ENCODE measurements at places on chromosomes 5 and 9.
A peak's percentile ranks its signal among the peaks of the same experiment; 100 is the strongest.

DNA sequence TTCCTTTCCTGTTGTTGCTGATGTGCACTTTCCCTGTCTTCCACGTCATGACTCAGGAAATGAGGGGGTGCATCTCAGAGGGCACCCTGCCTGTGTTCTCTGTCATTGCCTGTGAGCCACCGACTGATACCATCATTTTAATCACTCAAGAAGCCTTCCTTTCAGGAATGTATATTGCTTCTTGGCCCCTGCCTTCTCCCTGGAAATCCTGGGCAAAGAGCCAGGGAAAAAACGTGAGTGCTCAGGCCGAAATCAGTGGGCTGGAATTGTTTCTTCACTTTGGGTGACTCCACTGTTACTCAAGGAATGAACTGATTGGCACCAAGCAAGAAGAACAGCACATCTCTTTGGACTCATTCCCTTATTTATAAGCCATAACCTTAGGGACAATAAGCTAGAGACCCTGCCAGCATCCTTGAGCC lies 126.1 kb downstream of the SNX18 start:
- DNase-seq = no peak

GRCh38 chr5:110045158-110045557 lies 355.4 kb downstream of the MAN2A1 start:
- DNase-seq = no peak

DNA sequence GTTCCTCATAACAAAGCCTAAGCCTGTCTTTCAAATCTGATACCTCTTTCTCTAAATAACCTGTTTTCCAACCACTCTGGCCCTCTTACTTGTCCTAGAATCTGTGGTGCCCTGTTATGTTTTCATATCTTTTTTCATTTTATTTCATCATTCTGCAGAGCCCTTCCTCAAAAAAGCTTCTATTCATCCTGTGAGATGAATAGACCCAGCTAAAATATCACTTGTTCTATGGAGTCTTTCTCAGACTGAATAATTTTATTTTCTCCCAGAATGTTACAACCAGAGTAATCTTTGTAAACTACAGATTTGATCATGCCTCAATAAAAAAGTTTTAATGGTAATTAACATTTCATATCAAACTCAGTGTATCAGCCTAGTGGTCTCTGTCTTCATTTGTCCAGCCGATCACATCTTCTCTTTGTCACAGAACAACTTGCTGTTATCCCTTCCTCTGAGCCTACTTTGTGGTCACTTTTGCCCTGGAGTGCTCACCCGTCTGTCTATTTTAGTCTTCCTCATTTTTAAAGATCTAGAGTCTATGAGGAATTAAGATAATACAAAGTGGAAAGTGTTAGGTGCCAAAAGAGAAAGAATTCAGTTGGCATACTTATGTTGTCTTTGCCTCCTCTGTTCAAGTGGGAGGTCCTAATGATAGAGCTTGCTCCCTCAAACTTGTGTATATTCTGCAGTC lies 77.8 kb downstream of the ZCCHC7 start:
- no peak for DNase-seq

DNA sequence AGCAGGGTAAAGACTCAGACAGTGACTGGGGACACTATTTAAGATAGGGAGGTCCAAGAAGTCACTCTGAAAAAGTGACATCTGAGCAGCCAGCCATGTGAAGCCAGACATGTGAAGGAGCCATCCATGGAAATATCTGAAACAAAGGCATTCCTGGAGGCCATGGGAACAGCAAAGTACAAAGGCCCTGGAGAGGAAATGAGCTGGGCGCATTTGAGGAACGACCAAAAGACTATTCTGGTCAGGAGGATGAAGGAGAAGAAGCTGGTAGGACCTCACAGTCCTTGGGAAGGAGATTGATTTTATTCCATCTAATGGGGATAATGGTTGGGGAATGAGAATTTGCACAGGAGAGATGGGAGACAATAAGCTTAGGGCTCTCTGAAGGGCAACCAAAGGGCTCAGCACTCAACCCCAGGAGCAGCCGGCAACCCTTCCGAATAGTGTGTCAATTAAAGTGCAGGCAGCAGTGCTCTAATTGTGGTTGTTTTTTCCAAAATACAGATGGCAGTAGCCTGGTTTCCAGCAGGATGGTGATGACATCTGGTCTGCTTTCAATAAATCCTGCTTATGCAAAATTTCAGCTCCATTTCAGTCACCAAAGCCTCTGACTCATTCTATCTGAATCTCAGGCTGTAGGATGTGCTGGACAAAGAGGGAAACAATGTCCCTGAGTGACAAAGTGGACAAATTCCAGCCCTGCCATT lies 26.7 kb downstream of the FOXI1 start:
- DNase-seq = no peak

DNA sequence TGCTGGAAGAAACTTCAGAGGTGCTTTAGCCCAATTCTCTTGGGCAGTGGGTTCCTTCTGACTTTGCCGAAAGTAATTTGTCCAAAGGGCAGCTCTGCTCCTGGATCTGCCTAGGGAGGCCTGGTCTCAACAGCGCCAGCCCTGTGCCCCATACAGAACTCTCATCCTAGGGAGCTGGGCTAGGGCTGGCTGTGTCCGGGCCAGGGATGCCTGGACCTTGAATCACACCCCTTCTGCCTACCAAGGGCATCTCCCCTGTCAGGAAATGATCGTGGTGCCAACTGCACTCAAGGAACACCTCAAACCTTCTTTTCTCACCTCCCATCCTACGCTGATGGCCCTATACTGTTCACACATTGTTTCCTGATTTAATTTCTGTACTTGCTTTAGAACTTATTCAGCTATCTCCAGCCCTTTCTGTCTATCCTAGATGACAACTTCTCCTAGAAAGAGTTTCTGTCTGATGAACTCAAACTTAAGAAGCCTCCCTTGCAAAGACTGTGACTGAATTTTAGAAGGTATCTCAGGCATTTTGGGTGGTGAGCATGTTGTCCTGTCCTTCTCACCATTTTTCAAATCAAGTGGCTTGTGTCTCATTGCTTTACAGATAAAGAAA lies 37.4 kb upstream of the NFIB start:
- no peak for DNase-seq

DNA sequence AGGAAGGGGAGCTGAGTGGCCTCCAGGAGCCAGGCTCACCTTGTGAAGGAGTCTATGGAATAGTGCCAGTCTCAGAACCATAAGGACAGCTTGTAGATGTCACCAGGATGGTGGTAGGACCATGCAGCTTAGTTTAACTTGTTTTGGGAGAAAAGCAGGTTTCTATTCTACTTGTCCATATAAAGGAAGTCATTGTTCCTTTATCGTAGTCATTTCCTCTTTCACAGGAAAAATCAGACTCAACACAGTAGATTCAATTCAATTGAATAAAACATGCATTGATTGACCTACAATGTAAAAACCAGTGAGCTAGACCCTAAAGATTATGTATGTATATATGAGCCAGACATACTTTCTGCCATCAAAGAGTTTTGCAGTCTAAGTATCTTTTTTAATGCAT lies 53.3 kb downstream of the MEGF10 start:
- no peak for DNase-seq

DNA sequence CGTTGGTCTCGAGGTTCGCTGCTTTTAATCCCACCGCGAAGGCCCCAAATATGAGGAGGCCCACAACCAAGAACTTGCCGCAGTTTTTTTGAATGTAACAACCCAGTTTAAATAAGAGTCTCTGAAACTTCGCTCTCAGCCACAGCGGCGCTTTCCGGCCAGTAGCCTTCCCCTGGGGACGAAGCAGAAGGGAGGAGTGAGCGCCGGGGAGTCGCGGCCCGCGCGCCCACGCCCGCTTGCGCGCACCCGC lies 10.4 kb downstream of the PTCH1 start:
- no peak for DNase-seq

DNA sequence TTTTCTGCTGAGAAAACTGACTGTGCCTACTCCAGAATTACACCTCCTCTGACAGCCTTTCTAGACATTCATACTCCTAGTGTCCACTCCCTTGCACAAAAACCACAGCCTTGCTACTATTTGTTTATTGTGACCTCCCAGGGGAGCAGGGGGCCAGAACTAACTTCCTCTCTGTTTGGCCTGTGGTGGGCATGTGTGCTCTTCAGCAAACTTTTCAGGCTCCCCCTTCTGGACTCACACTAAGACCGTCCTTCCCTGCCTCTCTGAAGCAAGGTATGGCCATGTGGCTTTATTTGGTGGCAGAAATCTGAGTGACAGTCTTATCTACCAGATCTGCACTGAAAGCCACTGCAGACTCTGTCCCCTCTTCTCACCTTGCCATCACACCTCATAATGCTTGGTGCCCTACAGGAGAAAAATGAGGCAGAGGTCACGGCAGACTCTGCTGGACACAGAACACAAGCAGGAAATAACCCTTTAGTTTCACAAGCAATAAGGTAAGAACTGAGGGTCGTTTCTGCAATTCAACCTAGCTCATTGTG lies 28.2 kb downstream of the LIFR start:
- no peak for DNase-seq

GRCh38 chr9:126113176-126113575 lies 213.5 kb upstream of the MVB12B start:
- DNase-seq = peak; percentile 3
